ENCODE measurements at places on chromosomes 6 and 20. TPM values are rescaled to one million over a fixed set of nuclear protein-coding genes. Genes with fewer than 3 reads are reported as not detected.

DNA sequence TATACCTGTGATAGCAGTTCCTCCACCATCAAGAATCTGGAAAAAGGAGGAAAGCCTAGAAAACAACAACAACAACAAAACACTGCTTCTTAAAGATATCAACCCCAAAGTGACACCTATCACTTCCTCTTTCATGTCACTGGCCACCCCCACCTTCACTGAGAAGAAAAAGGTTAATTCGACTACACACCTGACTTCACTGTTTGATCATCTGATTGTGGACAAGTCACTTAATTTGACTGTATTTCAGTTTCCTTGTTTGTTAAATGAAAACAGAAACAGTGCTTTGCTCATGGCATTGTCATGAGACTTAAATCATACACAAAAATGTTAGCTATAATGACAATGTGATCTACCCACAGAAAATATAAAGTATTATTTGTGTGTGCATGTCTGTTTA, 280.6 kb upstream of the SULF2 start:
- no peaks in the 10 kb centered on the region for H3K4me1 ChIP-seq
- H3K4me3 ChIP-seq, result no peak overlapping the region
- no peaks in the 10 kb centered on the region for H3K36me3 ChIP-seq
- no peaks in the 10 kb centered on the region for H3K27me3 ChIP-seq

DNA sequence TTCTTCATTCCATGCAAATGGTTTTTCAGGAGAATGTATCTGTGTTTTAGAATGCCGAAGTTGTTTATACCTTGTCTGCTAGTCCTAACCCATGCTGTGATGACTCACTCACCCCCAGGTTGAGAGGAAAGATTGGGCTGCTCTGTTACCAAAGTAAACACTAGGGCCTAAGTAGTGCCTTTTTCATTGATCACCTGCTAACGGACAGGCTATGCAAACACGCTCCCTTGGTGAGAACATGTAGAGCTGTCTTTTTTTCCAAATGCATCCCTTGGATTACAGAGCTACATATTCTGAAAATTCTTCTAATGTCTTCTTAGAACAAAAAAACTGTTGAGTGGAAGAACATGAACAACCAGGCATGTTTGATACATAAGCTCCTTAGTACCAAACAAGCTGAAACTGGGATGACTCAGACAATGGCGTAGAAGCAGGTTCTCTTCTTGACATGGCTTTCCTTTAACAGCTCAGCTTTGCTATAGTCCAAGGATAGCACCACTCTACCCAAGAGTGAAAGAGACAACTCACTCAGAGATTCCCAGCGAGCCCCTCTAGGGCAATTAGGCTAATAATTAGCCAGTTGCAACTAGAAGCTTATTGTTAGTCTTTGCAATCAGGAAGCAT, 20.5 kb downstream of the PERP start:
- no peak overlapping the region for H3K27ac ChIP-seq
- peaks cover 2% of the 10 kb centered on the region for H3K36me3 ChIP-seq
- H3K4me1 ChIP-seq, result no peaks in the 10 kb centered on the region
- H3K27me3 ChIP-seq, result peaks cover 10% of the 10 kb centered on the region
- H3K4me3 ChIP-seq, result no peak overlapping the region

DNA sequence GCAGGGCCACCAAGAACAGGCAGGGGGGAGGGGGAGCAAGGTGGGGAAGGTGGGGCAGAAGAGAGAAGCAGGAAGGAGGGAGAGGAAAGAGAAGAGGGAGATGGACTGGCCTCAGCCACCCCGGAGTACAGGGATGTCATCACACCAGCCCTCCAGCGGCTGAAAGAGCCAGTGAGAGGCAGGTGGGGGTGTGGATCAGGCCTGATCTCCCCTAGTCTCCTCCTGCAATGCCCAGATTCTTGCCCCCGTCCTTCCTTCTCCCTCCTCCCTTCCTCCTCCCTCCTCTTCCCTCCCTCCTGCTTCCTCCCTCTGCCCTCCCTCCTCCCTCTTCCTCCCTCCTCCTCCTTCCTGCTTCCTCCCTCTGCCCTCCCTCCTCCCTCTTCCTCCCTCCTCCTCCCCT, 61.5 kb downstream of the YTHDF1 start:
- no peak overlapping the region for H3K4me3 ChIP-seq
- H3K27ac ChIP-seq, result no peak overlapping the region
- peaks cover 3% of the 10 kb centered on the region for H3K27me3 ChIP-seq
- H3K36me3 ChIP-seq, result no peaks in the 10 kb centered on the region

DNA sequence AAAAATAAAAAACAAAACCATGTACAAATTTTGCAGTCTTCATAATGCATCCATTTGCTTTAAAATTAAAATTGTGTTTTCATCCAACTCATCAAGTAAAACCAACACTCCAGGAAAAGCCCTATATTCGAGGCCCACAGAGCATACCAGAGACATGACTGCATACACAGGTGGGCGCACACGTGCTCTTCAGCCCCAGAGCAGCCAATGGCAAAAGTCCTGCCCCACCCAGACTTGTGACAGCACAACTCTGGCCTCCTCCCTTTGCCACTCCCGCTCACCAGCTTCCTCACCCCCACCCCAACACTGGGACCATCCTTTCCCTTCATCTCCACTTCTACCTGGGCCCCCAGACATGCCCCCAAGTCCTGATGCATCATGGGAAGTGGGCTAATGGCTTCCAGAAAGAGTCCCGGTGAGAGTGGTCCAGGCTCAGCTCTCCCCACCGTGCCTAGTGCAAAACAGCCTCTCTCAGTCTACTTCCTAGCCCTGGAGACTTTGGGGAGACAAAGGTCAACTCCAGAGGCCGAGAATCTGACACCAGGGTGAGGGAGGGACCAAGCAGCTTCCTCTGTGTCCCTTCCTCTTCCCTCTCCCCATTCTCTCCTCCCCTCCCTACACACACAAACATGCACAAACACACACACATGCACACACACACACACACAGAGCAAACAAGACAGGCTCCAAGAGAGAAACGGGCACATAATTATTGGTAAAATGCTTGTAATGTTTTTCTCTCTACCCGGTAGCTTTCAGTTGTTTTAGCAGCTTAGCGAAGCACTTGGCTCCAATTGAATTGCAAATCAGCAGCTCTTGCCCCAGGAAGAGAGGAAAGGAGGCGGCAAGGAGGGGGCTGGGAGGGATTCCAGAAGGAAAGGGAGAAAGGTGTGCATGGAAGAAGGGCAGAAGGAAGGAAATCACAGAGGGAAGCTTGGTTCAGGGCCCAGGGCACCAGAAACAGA, 14.3 kb downstream of the GRM4 start:
- H3K27ac ChIP-seq, result no peak overlapping the region
- peaks cover 2% of the 10 kb centered on the region for H3K36me3 ChIP-seq
- no peak for DNase-seq
- H3K4me3 ChIP-seq, result no peak overlapping the region

- H3K4me3 ChIP-seq, result no peak overlapping the region
- H3K27ac ChIP-seq, result no peak overlapping the region
- DNase-seq, result no peak
- no peaks in the 10 kb centered on the region for H3K4me1 ChIP-seq
- no peaks in the 10 kb centered on the region for H3K27me3 ChIP-seq
Observed at GRCh38 chr20:46519471-46520068, 6.2 kb upstream of the ZNF334 start.

GRCh38 chr20:56928007-56928406, 298.9 kb downstream of the TFAP2C start:
- peaks cover 61% of the 10 kb centered on the region for H3K27me3 ChIP-seq
- no peaks in the 10 kb centered on the region for H3K4me1 ChIP-seq
- H3K36me3 ChIP-seq, result peaks cover 2% of the 10 kb centered on the region

DNA sequence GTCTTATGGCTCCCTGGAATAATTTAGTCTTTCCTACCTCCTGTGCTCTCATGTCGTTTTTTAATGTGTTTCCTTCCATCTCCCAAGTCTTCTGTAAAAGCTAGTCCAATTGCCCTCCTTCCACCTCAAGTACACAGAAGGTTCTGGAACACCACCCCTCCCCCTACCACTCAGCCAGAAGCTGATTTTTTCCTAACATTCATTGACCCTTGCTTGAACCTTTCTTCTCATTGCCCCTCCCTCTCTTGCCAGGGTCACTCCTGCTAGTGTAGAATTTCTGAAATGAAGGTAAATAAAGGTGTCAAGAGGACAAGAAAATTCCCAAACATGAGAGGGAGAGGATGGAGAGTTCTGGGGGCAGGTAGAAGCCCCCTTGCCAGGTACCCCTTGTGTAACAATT, 38.6 kb downstream of the PLEKHG1 start:
- peaks cover 2% of the 10 kb centered on the region for H3K4me1 ChIP-seq
- no peak overlapping the region for H3K4me3 ChIP-seq
- H3K27me3 ChIP-seq, result peaks cover 26% of the 10 kb centered on the region
- no peak for DNase-seq
- H3K36me3 ChIP-seq, result no peaks in the 10 kb centered on the region
- no peak overlapping the region for H3K27ac ChIP-seq

DNA sequence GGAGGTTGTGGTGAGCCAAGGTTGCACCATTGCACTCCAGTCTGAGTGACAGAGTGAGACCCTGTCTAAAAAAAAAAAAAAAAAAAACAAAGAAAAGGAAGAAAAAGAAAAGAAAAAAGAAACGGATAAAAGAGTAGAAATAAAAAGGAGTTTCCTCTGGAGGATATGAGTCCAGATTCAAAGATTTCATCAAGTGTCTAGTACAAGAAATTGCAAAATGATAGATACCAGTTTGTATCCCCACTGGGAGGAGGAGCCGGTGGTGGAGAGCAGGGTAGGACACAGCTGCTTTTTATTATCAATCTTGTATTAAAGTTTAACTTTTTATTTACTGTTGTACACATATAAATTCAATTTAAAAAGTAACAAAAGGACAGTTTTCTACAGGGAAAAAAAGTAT, 113.9 kb downstream of the BMP7 start:
- no peak overlapping the region for H3K4me3 ChIP-seq
- peaks cover 4% of the 10 kb centered on the region for H3K27me3 ChIP-seq
- no peak overlapping the region for H3K27ac ChIP-seq
- H3K4me1 ChIP-seq, result no peaks in the 10 kb centered on the region
- H3K36me3 ChIP-seq, result no peaks in the 10 kb centered on the region

DNA sequence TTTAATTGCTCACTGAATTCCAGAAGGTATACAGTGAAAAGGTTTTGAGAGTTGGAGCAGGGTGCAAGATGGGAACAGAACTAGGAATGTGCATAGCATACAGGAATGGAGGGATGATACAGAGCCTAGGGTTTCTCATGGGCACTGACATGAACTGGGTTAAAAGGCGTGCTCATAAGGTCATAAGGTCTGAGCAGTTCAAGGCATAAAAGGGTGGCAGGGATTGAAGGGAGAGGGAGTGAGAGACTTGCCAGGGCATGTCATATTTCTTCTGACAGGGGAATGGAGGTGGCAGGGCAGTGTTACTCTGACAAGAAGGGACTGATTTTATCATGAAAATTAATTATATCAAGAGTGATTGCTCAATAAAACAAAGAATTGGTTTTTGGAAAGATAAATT, 4.7 kb downstream of the MLIP start:
- no peaks in the 10 kb centered on the region for H3K36me3 ChIP-seq
- H3K4me1 ChIP-seq, result no peaks in the 10 kb centered on the region
- no peak for DNase-seq
- no peak overlapping the region for H3K4me3 ChIP-seq

- no peaks in the 10 kb centered on the region for H3K4me1 ChIP-seq
- no peaks in the 10 kb centered on the region for H3K27me3 ChIP-seq
- no peaks in the 10 kb centered on the region for H3K36me3 ChIP-seq
- H3K4me3 ChIP-seq, result no peak overlapping the region
- no peak for DNase-seq
- no peak overlapping the region for H3K27ac ChIP-seq
Observed at GRCh38 chr6:12383448-12383847, 93.3 kb downstream of the EDN1 start.

CCN6 gene
- 0.17 TPM for total RNA-seq

ADGB gene
- not detected for total RNA-seq

TMX4 gene
- total RNA-seq, result 31.3 TPM

DNA sequence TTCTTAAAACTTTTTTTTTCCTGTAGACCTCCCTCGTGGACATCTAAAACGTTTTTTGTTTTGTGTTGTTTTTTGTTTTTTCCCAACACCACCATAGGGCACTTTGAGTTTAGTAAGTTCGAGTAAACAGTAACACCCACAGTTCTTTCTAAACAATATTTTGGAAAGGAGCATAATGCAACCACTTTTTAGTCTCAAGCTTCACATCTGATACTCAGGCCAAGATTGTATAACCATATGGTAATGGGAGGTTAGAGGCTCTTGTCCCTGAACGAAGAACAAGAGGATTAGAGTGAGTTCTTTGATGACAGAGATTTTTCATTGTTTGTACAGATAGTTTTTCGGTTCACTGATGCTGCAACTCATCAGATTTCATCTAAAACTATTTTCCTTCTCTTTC, 144.6 kb downstream of the MTHFD1L start:
- H3K27ac ChIP-seq, result no peak overlapping the region
- H3K4me1 ChIP-seq, result peaks cover 29% of the 10 kb centered on the region
- H3K4me3 ChIP-seq, result no peak overlapping the region
- DNase-seq, result no peak
- no peaks in the 10 kb centered on the region for H3K27me3 ChIP-seq

GRCh38 chr6:144401736-144402733, 116.9 kb downstream of the UTRN start:
- H3K27ac ChIP-seq, result no peak overlapping the region
- H3K36me3 ChIP-seq, result peaks cover 47% of the 10 kb centered on the region
- H3K4me1 ChIP-seq, result no peaks in the 10 kb centered on the region
- DNase-seq, result no peak
- H3K4me3 ChIP-seq, result no peak overlapping the region
- H3K27me3 ChIP-seq, result no peaks in the 10 kb centered on the region

COL11A2 gene
- total RNA-seq, result 0.61 TPM

BTNL2 gene
- total RNA-seq, result not detected

DNA sequence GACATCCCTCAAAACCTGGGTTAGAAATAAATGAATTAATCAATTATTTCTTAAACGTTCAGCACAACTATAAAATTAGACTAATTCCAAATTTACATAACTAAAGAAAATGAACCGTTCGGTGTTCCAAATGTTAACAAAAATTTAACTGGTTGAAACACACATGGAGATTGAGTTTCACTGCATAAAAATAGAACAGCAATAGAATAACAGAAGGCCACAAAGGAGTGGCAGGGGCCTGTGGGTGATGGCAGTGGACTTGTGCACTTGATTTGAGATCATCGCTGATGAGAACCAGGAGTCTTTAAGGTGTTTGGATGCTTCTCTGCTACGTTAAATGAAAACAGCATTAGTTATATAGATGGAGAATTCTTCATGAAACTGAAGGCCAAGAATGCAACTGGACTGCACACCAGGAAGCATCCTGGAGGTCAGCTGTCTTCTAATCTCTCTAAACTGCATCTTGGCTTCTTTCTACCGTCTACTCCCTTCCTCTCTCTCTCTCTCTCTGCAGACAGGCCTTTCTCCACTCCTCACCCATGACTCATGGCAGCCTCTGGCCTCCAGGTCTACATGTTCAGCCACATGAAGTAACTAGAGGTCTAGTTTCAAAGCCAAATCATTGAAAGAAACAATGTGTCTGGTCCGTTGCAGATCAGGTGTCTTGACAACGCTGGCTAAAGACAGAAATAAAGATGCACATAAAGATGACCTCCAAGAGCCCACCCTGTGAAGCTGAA, 111.3 kb downstream of the SIM1 start:
- H3K27ac ChIP-seq, result no peak overlapping the region
- H3K4me3 ChIP-seq, result no peak overlapping the region
- H3K4me1 ChIP-seq, result no peaks in the 10 kb centered on the region
- no peak for DNase-seq
- H3K36me3 ChIP-seq, result no peaks in the 10 kb centered on the region
- no peaks in the 10 kb centered on the region for H3K27me3 ChIP-seq

SLC22A7 gene
- total RNA-seq, result not detected

- H3K4me1 ChIP-seq, result peaks cover 15% of the 10 kb centered on the region
- no peak for DNase-seq
- H3K4me3 ChIP-seq, result no peak overlapping the region
- H3K36me3 ChIP-seq, result no peaks in the 10 kb centered on the region
- no peak overlapping the region for H3K27ac ChIP-seq
- peaks cover 18% of the 10 kb centered on the region for H3K27me3 ChIP-seq
Observed at GRCh38 chr20:20000211-20000968, 16.8 kb upstream of the NAA20 start.

SEMG1 gene
- not detected for total RNA-seq

GRIK2 gene
- not detected for total RNA-seq

Measured in activated T-helper 1 cell treated with anti-CD3 and anti-CD28 coated beads, Interleukin-12 subunit alpha, Interleukin-12 subunit beta, Interleukin-2, Interleukin-4 antibody, amounts not matched to agents 30 ng/mL and 10 ng/mL and 1 ng/mL, durations not matched to agents 14 hours and 24 hours and 36 hours (primary cell).